ENCODE measurements at places on chromosomes 3 and 15.
A peak's percentile ranks its signal among the peaks of the same experiment; 100 is the strongest.

- DNase-seq, result no peak
Measured at GRCh38 chr15:97143592-97144376, 813.3 kb downstream of the NR2F2 start.

DNA sequence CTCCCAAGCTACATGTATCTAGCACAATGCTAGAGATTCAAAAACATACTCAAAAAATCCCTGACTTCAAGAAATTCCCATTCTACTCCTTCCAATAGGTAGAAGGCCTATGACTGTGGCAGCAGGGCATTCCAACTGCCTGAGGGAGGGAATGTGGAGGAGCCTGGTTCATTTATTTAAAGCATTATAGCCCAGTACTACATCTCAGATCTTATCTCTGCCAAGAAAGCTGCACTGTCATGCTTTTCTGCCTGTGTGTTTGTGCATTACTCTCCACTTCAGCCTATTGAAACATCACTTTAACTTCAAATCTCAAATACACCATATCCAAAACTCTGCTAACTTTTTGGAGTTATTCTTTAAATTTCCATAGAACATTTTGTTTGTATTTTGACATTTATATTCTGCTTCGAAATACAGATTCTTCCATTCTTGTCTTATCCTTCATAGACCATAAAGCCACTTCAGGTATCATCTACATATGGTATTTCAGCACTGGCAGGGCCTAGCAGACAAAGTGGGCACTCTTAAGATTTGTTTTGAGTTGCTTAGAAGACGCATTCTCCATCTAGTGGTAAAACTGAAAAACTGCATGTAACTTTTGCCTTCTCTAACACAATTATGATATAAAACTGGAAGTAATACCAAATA lies 59.1 kb upstream of the NEDD4 start:
- DNase-seq, result no peak

DNA sequence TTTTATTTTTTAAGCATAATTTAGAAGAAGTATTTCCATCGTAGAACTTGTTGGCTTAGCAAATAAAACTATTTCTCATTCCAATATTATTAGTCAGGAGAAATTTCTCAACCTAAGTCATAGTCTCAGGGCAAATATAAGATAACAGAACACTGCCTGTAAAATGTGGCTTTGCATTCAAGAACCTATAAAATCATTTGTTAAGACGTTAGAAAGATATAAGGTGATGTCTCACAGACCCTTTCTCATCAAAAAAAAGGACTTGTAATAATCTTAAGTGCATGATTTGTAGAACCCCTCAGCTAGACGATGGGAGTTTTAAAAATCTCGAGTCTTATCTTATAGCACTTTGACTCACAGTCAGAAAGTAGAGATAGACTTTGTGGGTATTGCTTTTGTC lies 314.7 kb upstream of the CFAP20DC start:
- no peak for DNase-seq

DNA sequence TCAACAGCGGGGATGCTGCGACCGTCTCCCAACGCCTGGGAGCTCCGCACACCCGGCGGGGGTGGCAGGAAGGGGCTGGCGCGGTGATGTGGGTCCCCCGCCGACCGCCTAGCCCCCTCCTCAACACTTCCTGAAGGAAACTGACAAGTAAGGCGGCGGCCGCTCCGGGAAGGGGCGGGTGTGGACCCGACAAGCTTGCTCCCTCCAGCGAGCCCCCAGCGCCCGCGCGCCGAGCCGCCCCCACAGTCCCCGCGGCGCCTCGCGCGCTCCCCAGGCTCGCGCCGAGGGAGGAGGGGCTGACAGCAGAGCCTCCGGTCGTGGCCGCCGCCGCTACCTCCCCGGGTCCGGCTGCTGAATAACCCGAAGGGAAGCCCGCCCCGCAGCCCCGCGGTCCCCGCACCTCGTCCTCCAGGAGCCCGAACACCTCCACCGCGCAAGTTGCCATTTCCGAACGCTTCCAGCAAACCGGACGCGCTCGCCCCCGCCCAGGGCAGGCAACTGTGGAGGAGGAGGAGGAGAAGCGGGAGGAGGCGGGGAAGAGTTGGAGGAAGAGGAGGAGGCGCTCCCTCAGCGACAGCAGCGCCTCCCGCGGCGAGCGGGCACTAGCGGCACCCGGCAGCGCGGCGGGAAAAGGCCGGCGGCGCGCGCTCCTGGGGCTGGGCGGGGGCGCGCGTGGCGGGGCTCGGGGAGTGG lies at the start of gene NEDD4:
NEDD4 (minus strand) TSS at position 502 of the 693 bp plus-strand sequence; CDS start at position 445, 57 bp downstream.
- peak; percentile 83 for DNase-seq

- no peak for DNase-seq
Measured at GRCh38 chr3:69092030-69092516, 7.3 kb downstream of the ARL6IP5 start.

DNA sequence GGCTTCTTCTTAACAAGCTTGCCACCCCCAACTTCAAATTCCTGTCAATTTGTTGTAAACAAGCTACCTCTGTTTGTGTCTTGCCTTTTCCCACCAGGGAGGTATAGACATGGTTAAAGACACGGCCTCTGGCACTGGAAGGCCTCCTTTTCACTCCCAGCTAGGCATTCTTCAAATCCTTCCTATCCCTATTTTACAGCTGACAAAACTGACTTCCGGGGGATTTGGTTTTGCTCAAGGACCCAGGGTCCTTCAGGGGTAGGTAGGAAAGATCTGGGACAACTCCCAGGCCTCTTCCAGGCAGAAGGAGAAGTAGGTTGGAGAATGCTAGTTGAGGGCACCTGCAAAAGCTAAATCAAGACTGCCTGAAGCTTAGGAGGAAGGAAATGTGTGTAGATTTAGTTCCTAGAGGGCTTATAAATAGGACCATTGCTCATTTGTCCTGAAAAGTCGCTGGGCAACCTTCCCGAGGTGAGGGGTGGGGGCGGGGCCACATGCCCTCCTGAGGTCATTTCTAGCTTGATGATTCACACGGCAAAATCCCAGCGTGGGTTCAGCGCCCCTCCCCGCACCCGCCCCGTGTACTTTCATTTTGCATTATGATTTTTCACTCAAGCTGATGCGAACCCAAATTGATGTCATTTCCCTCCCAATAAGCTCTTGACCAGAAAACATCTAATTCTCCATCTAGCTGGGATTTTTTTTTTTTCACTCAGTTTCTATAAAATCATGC lies 365.5 kb downstream of the SHQ1 start:
- DNase-seq, result no peak

- no peak for DNase-seq
Measured at GRCh38 chr3:110933821-110934426, 137.7 kb upstream of the NECTIN3 start.

DNA sequence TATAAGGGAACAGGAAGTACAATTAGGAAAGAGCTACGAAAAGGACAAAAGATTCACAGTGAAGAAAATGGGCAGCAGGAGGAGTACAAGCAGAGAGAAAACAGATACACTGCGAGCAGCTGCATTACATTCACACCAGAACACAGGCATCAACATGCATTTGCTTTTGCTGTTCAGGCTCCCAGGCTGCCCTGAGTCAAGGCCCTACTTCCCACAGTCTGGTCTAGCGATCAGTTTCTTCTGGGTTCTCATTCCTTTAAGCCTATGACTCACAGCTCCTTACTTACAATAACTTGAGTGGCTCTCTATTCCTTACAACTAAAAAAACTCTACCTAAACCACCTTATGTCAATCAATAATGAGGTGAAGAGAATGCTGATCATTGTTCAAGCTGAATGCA lies 24.5 kb upstream of the ZNF445 start:
- no peak for DNase-seq

DNA sequence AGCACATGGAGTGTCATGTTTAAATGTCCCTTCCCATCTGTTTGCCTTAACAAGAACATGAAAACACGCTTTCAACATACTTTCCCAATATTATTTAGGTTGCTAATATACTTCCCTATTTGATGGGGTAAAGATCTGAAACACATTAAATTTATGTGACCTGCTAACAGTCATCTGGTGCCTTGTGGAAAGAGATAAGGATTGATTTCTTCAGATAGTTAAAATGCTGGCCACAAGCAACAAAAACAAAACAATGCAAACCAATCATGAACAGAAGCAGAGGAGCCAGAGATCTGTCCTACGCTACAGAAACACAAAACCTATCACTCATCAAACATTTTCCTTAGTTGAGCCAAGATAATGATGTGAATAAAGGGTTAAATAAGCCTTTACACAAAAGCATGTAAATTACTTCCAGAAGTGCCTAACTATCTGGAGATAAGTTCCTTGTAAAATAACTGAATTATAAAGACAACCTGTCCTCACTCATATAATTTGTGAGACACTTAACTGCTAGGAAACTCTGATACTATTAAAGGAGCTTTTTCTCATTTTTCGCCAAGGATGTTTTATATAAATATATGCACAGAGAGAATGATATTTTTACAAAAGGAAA lies 109.9 kb downstream of the NSUN3 start:
- DNase-seq, result no peak

DNA sequence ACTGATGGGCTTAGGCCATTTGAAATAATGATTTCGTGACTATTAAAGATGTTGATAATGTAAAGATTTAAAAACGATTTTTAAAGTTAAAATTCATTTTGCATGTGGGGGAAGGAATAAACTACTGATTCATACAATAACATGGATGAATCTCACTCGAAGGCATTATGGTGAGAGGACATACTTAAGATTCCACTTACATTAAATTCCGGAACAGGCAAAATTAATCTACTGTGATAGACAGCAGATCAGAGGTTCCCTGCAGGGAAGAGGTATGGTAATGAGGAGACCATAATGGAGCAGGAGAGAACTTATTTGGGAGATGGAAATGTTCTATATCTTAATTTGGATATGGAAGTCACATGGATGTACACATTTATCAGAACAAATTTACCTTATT lies 28.4 kb upstream of the RAB6B start:
- DNase-seq, result no peak

DNA sequence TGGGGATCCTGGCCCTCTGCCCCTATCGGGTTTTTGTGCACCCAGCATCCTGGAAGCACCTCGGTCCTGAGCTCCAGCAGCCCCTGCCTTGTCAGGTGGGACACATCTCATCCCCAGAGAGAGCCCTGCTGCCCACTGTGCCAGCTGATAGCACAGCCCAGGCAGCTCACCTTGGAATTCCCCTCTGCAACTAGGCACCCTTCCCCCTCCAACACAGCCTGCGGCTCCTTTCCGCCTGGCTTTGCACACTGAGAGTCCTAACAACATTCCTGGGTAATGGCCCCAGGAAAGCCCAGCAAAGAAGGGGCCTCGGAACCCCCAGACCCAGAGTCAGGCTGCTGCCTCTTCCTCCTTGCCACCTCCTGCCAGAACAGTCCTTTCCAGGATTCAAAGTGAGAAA lies 5.9 kb downstream of the HCN4 start:
- DNase-seq, result no peak

DNA sequence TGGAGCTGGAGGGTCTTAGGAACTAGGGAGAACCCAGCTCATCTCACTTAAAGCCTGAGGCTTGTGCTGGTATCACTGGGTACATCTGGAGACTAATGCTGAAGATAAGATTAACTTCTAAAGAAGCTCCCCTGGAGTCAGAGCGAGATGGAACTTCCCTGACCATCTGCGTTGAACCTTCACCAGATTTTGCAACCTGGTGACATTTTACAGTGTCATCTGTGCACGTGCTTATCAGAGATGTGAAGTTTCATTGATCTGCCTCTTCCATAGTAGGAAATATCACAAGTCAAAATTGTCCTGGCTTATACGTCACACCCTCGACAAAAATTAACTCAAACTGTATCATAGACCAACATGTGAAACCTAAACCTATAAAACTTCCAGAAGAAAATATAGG lies 395.5 kb downstream of the SHQ1 start:
- DNase-seq, result no peak

GRCh38 chr15:89556413-89557262 lies 18.6 kb upstream of the TICRR start:
- DNase-seq, result no peak

DNA sequence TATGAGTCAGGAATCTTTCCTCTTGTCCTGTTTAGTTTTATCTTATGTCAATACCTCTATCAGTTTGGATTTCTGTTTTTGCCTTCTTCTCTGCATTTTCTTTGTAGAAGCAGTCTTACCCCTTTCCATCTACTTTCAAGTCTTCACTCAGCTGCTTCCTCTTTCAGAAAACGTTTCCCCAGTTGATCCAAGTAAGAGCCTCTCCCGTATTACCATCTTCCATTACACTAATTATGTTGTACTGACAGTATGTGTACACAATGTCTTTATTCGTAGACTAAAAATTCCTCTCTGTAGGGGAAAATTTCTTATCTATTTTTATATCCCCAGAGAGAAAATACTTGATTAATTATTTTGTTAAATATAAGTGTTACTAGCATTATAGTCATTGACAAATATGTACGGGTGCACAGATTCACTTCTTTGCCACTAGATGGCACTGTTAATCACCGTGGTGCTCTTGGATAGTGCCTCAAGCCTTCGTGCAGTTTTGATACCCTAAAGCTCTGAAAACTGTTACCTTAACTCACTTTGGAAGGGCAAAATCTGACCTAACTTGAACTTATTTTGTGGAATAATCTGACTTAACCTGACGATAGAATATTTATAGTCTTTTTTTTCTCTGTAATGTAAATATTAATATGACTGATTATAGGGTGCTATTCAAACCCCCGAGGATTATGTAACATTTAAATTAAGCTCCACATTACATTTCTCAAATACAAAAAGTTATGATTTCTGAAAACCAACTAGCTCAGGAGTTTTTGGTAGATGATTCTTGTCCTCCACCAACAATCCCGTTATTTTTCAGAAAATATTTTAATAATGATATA lies 74.2 kb upstream of the POU1F1 start:
- DNase-seq, result no peak

- no peak for DNase-seq
Measured at GRCh38 chr3:71450162-71450561, 133.4 kb downstream of the FOXP1 start.

- DNase-seq, result no peak
Measured at GRCh38 chr15:32888221-32888761, 170.5 kb downstream of the GREM1 start.

- DNase-seq, result no peak
Measured at GRCh38 chr3:151093905-151094304, 8.4 kb downstream of the MED12L start.

GRCh38 chr15:70628549-70628896 lies 134.8 kb downstream of the UACA start:
- DNase-seq, result no peak

- no peak for DNase-seq
Measured at GRCh38 chr3:123333401-123333800, 115.5 kb downstream of the ADCY5 start.

DNA sequence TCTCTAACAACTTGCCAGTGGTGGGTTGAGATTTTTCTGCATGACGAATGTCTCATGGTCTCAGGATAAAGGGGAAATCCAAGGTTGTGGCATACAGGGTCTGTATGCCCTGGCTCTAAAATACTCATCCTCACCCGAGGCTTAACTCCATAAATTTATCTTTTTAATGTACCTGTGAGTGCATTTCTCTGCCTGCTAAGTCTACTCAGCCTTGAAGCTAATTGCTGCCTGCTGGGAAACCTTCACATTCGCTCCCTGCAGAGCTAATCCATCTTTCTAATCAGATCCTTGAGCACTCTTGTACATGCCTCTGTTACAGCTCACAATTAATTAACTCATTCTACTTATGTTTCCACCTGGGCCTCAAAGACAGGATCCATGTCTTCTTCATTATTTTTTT lies 93.8 kb downstream of the CMSS1 start:
- no peak for DNase-seq

Measured in cortex of kidney (tissue), 1 donor.